ENCODE measurements at places on chromosomes 7 and 10. TPM values are rescaled to one million over a fixed set of nuclear protein-coding genes. Genes with fewer than 3 reads are reported as not detected.

DNA sequence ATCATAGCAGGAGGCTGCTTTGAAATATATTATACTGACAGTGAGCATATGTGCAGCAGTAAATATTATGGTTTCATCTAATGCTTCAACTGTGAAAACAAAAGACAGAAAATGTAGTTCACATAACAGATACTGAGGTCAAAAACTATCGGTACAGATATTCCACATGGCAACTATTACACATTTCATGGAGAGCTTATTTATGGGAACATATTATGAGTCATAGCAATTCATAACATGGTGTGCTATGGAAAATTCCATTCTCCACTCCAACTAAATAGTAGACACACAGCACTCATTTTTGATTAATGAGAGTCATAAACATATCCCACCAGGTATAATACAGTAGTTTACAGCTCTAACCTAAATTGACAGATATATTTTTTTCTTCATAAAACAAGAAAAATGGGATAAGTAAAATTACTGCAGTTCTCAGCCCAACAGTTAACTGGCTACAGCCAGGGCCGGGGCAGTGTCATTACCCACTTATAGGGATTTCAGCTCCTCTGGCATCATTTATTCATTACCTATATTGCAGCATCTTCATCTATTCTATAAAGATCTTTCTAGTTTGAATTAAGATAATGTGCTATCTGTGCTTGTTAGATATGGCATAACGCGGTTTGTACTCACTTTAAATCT lies 475.6 kb upstream of the KLF6 start:
- no peak for DNase-seq
- H3K27ac ChIP-seq: no peak overlapping the region
- no peaks in the 10 kb centered on the region for H3K36me3 ChIP-seq
- H3K4me3 ChIP-seq: no peak overlapping the region
- H3K27me3 ChIP-seq: no peaks in the 10 kb centered on the region

Gene MMD2
- 0.07 TPM for polyA plus RNA-seq

DNA sequence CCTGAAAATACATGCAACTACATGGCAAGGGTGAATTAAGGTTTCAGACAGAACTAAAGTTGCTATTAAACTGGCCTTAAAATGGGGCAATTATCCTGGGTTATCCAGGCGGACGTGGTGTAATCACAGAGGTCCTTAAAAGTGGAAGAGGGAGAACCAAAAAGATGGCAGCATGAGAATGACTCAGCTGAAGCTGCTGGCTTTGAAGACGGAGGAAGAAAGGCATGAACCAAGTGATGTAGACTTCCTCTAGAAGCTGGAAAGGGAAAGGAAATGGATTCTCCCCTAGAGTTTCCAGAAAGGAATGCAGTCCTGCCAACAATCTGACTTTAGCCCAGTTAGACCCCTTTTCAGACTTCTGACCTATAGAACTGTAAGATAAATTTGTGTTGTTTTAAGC lies 27.0 kb upstream of the UBN2 start:
- H3K36me3 ChIP-seq: no peaks in the 10 kb centered on the region
- DNase-seq: no peak
- H3K27me3 ChIP-seq: no peaks in the 10 kb centered on the region
- H3K4me1 ChIP-seq: no peaks in the 10 kb centered on the region
- no peak overlapping the region for H3K27ac ChIP-seq

GRCh38 chr7:134210976-134211663 lies 84.0 kb downstream of the LRGUK start:
- no peaks in the 10 kb centered on the region for H3K4me1 ChIP-seq
- no peak for DNase-seq
- H3K27me3 ChIP-seq: no peaks in the 10 kb centered on the region
- H3K4me3 ChIP-seq: no peak overlapping the region

Gene ZNF25
- polyA plus RNA-seq: 10.4 TPM

Gene AGR2
- 4.5 TPM for polyA plus RNA-seq

Gene CYP2E1
- 2.6 TPM for polyA plus RNA-seq

- H3K4me1 ChIP-seq: no peaks in the 10 kb centered on the region
- H3K27me3 ChIP-seq: no peaks in the 10 kb centered on the region
- DNase-seq: no peak
- H3K36me3 ChIP-seq: no peaks in the 10 kb centered on the region
- no peak overlapping the region for H3K27ac ChIP-seq
These were observed 78.3 kb downstream of the ST8SIA6 start for GRCh38 chr10:17375936-17376584.

DNA sequence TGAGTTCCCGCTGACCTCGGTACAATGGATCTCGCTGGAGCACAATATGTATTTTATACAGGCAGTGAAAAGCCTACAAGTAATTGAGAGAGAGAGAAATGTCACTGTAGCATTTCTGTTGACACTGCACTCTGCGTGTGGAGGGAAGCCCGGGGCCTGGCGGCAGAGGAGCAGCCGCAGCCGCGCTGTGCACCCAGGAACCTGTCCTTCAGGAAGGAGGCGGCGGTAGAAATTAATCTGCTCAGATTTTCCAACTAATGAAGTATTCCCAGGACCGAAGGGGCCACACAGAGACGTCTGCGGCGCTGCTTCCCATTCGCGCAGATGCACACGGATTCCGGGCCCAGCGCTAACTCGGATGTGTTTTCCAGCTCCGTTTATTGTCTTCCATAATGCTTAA lies 170.1 kb downstream of the EBF3 start:
- H3K27ac ChIP-seq: no peak overlapping the region
- DNase-seq: no peak
- no peaks in the 10 kb centered on the region for H3K4me1 ChIP-seq
- H3K36me3 ChIP-seq: no peaks in the 10 kb centered on the region

GRCh38 chr7:37782166-37782565 lies 66.2 kb upstream of the NME8 start:
- no peaks in the 10 kb centered on the region for H3K36me3 ChIP-seq
- no peak for DNase-seq
- H3K4me3 ChIP-seq: no peak overlapping the region
- H3K27ac ChIP-seq: no peak overlapping the region
- no peaks in the 10 kb centered on the region for H3K27me3 ChIP-seq

Gene SLIT1
- 1.0 TPM for polyA plus RNA-seq

DNA sequence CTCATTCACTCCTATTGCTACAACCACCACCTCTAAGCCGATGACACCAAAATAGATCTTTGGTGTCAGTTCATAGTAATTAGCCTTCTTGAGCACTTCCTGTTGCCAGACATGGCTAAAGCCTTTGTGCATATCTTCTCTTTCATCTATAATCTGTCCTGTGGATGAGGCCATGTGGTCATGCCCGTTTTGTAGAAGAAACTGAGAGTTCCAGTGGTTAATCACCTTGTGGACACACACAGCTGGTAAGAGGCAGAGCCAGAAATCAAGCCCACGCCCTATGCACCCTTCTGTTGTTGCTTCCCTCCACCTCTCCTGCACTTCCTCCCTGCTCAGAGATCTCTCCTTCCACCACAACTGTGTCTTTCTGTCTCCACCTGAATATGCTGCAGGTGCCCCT lies 285.1 kb upstream of the PFKP start:
- no peaks in the 10 kb centered on the region for H3K27me3 ChIP-seq
- H3K4me1 ChIP-seq: no peaks in the 10 kb centered on the region
- H3K4me3 ChIP-seq: no peak overlapping the region

GRCh38 chr7:82805527-82805960 lies 357.1 kb downstream of the PCLO start:
- no peak overlapping the region for H3K4me3 ChIP-seq
- no peaks in the 10 kb centered on the region for H3K4me1 ChIP-seq
- no peak for DNase-seq
- H3K36me3 ChIP-seq: no peaks in the 10 kb centered on the region

Gene IKZF1
- 99.0 TPM for polyA plus RNA-seq

DNA sequence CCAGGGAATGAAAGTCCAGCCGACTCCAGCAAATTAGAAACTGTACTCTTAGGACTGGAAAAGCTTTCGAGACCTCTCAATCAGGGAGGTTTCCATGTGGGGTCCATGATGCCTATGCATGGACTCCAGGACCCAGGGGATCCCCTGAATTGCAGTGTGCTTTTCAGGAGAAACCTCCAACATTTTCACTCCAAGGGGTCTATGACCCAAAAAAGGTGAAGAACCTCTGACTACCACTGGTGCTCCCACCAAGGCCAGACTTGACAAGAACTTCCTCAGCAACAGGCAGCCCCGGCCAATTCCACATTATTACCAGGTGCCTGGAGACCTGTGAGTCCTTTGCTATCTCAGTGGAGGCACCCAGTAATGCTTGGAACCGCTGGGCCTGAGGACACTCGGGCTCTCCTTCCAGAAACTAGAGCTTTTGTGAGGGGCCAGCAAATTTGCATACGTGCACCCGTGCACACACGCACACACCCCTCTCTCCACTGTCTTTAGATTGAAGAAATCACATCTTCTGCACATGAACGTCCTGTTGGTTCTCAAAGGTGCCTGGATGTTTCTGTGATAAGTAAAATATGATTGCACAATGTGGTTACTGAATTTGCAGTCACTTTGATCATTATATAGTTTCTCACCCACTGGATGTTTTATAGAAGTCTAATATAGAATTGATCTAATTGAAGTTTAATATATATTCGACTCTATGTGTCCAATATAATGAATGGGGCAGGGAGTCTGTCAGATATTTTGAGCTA lies 54.7 kb downstream of the SYPL1 start:
- H3K4me1 ChIP-seq: peaks cover 27% of the 10 kb centered on the region
- no peaks in the 10 kb centered on the region for H3K36me3 ChIP-seq
- no peak for DNase-seq

DNA sequence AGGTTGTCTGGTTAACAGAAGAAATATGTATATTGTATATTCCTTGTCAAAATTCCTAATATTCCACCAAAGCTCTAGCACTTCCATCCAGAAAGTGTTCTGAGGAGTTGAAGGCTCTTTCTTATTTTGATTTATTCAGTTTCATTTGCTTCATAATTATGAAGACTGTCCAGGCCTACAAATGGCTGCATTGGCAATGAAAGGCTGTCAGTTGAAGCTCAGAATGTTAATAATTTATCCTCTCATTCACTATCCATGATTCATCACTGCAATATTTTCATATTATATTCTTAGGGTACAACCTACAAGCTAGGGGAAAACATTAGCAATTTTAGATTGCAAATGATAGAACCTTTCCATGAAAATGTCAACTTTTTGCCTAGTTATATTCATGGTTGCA lies 57.3 kb downstream of the ARID5B start:
- no peak for DNase-seq
- no peak overlapping the region for H3K27ac ChIP-seq
- H3K36me3 ChIP-seq: peaks cover 5% of the 10 kb centered on the region
- H3K27me3 ChIP-seq: no peaks in the 10 kb centered on the region
- no peak overlapping the region for H3K4me3 ChIP-seq

Gene FAM221A
- polyA plus RNA-seq: 7.5 TPM

GRCh38 chr7:7370076-7370475 lies 165.6 kb downstream of the COL28A1 start:
- no peaks in the 10 kb centered on the region for H3K36me3 ChIP-seq
- H3K4me1 ChIP-seq: no peaks in the 10 kb centered on the region
- DNase-seq: no peak
- no peaks in the 10 kb centered on the region for H3K27me3 ChIP-seq

DNA sequence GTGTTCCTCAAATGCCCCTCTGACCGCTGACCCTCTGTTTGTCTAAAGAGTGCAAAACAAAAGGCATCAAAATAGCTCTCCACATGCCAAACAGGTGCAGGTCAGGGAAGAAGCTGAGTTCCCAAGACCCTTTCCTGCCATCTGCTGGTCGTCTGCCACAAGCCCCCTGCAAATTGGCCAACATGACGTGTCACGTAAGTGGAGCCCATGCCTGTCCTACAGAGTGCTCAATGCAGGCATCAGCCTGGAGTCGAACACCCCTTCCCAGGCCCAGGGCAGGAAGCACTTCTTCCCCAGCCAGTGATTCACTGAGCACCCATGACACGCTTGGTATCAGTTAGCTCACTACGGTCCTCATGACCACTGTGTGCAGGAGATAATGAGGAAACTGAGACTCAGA lies 14.1 kb downstream of the TMEM72 start:
- H3K4me3 ChIP-seq: no peak overlapping the region
- H3K36me3 ChIP-seq: no peaks in the 10 kb centered on the region
- no peaks in the 10 kb centered on the region for H3K4me1 ChIP-seq
- no peak overlapping the region for H3K27ac ChIP-seq
- no peaks in the 10 kb centered on the region for H3K27me3 ChIP-seq

DNA sequence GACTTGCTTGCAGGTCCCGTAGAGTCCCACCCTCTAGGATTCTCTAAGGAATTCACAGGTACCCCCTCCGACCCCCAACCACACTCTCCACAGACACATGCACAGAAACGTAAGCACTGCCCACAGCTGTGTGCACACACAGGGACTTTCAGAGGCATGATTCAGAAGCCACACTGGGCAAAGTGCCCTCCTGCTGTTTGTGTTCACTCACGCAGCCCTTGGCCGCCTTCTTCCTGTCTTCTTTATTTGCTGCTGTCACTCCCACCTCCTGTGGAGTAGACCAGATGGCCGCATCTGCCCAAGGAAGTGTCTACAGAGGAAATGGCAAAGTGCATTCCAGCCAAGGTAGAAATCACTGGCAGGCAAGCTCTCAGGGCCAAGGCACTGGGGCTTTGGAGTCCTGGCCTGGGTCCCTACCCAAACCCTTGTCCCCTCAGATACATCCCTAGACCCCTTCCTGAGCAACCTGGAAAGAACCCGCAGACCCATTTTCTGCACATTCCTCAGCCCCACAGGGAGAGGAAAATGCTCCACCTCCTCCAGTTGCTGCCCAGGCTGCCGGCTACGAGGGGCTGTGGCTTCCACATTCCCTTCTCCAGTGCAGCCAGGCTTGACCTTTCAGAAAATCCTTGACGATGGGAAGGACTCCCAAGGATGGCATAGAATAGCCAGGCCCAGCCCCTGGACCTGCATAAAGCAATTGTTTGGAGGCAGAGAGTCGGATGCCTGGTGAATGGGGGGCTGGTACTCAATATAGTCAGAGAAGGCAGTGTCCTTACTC lies 21.6 kb upstream of the GIMAP8 start:
- H3K36me3 ChIP-seq: no peaks in the 10 kb centered on the region
- no peak overlapping the region for H3K4me3 ChIP-seq
- no peak overlapping the region for H3K27ac ChIP-seq
- H3K4me1 ChIP-seq: peaks cover 31% of the 10 kb centered on the region
- no peaks in the 10 kb centered on the region for H3K27me3 ChIP-seq

Gene PTF1A
- 0.16 TPM for polyA plus RNA-seq

Gene GPR146
- polyA plus RNA-seq: 12.6 TPM

DNA sequence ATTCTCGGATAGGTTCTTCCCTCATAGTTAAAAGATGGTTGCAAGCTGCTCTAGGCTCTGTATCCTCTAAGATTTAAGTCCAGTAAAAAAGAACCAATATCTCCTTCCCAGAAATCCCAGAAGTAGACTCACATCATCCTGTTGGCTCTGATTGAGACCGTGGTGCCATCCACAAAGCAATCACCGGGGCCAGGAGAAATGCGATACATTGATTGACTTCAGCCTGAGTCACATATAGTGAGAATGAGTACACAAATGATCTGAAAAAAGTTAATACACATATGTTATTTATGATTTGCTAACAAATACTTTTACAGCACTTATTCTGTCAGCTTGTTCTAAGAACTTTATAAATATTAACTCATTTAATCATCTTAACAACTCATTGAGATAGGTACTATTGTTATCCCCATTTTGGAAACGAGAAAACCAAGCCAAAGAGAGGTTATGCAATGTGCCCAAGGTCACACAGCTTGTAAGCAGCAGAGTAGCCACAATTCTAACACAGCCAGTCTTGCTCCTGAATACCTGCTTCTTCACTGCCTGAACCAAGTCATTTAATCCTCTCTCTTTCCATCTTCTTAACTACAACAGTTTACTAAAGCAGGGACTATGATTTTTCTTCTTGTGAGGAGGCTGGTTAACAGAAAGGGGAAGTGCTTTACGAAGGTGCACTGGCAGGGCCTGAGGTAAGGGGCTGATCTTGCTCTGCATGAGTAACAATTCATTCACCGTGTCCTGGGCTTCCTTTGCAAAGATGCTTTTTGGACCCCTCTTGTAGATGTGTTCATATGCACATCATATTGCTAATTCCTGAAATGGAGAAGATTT lies 177.0 kb downstream of the REEP3 start:
- H3K27ac ChIP-seq: no peak overlapping the region
- no peaks in the 10 kb centered on the region for H3K27me3 ChIP-seq
- no peaks in the 10 kb centered on the region for H3K36me3 ChIP-seq

Measured in thymus (tissue), 14 donors.